HCT116 (cell line): ENCODE measurements at places on chromosomes 6 and 20. TPM values are rescaled to one million over a fixed set of nuclear protein-coding genes. Genes with fewer than 3 reads are reported as not detected.

GRCh38 chr20:45957021-45957941 is 14.7 kb downstream of the ZNF335 start:
- no peak for DNase-seq

DNA sequence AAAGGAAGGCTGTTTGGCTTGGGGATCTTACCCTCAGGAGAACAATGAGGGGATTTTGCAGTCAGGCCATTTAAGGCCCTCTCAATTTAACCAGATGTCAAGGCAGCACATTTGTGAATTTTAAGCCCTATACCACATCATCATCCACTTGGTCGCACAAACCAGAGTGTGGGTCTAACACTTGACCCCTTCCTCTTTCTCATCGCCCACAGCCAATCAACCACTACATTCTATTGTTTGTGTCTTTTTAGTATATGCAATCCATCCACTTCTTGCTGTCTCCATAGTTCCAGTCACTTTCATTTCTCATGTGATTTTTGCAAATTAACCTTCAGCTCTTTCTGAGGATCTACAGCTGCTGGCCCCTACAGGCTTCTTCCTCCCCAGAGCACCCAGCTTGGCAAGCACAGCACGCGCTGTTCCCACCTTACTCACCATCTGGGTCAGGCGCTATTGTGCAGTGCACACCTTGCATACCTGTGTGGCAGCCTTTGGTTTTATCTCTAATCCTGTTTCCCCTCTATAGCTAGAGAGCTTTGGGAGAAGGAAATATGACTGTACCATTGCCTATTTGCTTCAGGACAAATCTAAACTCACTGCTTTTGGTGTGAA is 32.3 kb upstream of the CD83 start:
- no peak for DNase-seq

CSE1L gene
- total RNA-seq: 158 TPM

VSX1 gene
- not detected for total RNA-seq

PREX1 gene
- 6.1 TPM for total RNA-seq

DNA sequence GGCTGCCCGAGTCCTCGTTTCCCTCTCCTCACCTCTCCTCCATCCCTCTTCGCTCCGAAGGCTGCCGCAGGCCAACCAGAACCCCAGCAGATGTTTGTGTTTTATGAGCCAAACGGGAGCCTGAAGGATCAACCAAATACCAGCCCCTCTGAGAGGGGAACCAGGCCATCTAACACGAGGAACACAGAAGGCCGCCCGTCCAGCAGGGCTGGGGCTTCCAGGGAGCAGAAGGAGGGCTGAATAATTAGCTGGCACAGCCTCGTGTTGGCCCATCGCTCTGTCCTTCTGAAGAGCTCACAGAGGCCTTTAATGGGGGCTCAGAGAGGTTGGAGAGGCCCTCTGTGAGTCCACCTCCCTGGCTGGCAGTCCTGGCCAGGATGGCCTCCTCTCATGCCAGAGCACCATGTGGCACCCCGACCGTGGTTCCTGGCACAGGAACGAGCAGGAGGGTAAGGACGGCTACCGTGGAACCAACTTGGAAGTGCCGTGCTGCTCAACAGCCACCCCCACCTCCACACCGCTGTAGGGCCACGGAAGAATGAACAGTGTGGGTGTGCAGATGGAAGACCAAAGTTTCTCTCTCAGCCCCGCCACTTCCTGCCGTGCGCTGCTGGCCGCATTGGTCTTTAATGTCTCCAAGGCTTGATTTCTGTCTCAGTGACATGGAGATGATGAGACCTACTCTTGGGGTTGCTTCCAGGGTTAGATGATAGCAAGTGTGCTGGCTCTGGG is 155.2 kb downstream of the SCML4 start:
- DNase-seq: no peak

DNA sequence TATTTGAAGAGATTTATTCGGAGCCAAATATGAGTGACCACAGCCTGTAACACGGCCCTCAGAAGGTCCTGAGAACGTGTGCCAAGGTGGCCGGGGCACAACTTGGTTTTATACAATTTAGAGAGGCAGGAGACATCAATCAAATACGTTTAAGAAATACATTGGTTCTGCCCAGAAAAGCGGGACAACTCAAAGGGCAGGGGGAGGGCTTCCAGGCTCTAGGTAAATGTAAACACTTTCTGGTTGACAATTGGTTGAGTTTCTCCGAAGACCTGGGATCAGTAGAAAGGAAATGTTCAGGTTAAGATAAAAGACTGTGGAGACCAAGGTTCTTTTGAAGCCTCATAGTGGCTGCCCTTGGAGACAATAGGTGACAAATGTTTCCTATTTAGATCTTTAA is 18.9 kb upstream of the KIF25 start:
- no peak for DNase-seq

TMEM14A gene
- total RNA-seq: 51.5 TPM

- DNase-seq: no peak
Measured at GRCh38 chr6:149881066-149881766, 16.7 kb downstream of the RAET1E start.

DNA sequence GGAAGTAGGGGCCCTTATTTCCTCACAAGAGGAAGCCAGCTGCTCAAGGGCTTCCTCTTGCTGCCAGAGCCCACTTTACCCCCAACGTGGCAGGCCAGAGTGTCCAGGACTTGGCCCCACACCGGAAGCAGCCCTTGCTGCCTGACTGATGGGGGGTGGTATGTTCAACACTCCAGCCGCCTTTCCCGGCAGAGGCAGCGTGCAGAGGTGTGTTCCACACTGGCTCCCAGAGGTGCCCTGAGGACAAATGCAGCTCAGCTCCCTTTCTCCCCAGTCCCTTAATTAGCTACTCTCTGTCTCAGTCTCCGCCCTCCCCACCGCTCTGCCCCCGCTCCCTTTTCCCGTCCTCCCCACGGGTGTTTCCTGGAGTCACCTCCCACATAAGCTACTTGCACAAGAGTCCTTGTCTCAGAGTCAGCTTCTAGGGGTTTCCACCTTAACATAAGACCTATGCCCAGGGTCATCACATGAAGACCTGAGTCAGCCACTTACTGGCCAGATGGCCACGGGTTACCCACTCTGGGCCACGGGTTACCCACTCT is 61.7 kb upstream of the SHLD1 start:
- DNase-seq: no peak

- no peak for DNase-seq
Measured at GRCh38 chr6:113353392-113353791, 503.8 kb upstream of the MARCKS start.
